ENCODE measurements at places on chromosomes 4 and X.

- no peak for DNase-seq
Observed at GRCh38 chr4:158133551-158133950, 39.3 kb downstream of the GASK1B start.

DNA sequence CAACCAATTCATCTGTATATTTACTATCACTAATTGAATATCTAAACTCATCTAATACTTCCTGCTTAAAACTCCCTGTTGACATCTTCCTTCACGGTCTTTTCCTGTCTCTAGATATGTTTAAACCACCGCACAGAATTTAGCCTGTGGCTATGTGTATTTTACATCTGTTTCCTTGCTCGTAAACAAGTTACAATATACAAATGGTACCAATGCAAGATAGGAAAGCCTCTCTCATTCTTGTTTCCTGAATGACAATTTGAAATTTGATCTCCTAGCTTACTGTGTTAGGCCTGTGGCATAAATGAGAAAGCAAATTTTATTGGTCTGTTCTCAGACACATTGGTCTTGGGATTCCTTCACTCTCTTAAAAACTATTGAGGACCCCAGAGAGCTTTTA, 89.7 kb upstream of the PCDH7 start:
- no peak for DNase-seq

DNA sequence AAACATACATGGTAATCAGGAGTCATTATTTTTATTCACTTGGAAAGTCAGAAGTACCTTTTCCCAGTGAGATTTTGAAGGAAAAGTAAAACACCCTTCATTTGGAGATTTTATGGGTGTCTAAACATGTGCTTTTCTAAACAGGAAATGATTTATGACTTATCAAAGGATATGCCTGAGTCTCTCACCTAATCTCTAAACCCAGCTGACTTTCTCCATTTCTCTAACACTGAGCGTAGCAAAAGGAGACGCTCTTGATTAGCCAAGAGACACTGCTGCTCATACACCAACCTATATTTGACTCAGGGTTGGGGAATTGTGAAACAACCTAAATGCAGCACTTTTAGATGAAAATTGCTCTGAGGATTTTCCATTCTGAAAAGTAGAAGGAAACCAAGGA, 468.5 kb upstream of the FTHL17 start:
- DNase-seq, result no peak

DNA sequence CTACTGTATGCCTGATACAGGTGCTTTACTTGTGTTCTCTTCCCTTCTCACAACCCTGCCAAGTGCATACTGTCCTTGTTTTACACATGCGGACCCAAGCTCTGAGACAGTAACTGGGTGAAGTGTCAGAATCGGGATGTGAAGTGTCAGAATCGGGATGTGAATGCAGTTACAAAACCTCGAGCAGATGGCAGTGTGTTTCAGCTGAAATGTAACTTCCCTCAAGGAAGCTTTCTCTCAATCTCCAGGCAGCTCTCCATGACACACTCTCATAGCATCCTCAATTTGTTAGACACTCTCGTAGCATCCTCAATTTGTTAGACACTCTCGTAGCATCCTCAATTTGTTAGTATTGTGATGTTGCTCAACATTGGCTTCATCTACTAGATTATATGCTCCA, 1.1 kb upstream of the HPSE start:
- DNase-seq, result no peak

DNA sequence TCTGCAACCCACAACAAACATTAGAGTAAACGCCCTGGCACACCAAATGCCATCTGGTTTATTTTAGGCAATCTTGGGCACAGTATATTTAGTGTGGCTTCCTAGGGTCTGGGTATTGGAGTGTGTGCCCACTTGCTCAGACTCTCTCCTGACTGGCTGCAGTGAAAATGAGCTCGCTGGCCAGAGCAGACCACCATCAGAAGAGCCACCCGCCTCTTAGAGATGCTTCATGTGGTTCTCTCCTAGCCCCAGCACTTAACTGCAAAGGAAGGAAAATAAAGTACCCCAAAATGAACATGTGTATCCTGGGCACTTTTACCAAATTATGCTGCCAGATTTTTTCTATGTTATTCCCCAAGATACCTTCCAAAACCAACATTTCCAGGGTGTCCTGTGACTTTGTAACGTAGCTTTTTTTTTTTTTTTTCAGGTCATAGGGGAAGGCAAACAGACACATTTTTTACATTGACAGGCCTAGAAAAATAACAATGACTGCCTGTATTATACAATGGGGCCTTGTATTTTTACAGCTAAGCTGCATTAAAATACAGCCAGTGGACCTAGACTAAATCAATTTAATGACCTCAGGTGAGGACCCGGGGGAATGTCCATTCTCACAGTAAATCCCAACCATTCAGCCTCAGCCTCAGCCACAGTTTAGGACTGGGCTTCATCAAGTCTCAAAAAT, 193.7 kb downstream of the RASL11B start:
- DNase-seq, result peak; percentile 3

DNA sequence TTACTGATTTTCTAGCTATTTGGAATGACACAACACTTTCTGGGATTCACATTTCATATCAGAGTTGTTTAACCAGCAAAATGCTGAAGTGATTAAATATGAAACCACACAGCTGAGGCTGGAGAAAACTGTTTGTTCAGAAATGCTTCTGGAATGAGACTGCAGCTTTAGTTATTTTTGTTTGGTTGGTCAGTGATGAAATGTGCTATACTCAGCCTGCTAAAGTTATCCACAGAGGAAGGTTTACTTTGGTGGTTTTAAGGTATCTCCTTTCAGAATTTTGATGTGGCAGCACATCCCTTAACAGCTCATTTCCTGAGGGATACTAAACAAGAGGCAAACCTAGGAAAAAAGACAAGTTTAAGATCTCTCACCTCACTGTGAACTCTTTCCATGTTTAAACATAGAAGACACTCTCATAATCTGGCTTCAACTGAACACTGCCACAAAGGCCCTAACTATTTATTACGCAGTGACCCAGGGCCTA, 106.6 kb upstream of the PDE5A start:
- peak; percentile 91 for DNase-seq

Data from stromal cell of bone marrow (primary cell).